ENCODE measurements at places on chromosomes 2 and 18. TPM values are rescaled to one million over a fixed set of nuclear protein-coding genes. Genes with fewer than 3 reads are reported as not detected.

DNA sequence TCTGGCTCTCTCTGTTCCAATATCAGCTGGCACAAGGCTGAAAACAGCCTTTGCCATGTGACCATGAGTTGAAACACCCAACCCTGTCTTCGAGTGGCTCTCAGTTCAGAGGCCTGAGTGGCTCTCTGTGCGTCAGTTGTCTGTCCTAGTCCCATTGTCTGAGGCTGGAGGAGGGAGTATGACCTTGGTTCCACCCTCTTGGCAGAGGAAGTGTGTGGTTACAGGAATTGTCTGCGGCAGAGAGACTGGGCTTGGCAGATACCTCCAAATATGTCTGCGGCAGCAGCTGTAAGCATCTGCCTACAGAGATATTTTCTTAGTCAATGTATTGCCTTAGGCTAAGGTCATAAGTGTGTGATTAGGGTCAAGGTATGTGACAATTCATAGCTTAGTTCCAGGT, 32.6 kb downstream of the CNGA3 start:
- DNase-seq, result peak; percentile 84

DNA sequence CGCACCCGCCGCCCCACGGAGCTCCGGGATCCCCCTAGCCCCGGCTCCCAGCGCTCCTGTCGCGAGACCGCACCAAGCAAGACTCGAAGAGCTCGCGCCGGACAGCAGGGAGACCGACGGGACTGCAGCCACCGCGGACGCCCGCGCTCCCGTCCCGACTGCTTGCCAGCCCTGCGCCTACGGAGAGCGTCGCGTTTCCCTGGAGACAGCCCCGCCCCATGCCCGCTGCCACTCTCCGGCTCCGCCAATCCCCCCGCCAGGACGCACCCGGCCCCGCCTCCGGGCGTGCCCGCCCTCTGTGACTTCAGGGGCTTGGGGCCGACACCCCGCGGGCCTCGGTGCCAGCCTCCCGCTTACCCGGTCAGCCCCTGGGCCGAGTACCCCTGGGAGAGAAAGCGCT, at the start of gene ANKMY1:
TSS of gene ANKMY1 (minus strand) at position 181 of the 400 bp plus-strand sequence. CDS start 653 bp downstream, outside the sequence.
- DNase-seq, result peak; percentile 77

Gene LOXHD1
- total RNA-seq, result not detected

DNA sequence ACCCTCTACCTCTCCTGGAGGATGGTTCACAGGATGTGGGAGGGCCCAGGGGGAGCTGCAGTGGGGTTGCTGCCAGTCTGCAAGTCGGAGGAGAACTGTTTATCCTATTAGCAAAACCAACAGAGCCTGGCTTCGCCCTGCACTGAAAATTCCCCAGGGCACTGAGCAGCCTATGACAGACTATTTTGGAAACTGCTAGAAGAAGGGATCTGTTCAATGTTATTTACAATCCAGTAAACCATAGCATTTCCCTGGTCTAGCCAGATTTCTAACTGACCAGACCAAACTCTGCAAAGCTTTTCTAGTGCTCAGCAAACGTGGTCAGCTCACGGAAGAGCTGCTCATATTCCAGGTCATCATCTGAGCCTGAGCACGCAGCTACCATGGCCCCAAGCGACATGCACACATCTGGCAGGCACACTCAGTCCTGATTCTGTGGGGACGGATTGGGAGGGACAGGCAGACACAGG, 64.8 kb upstream of the PID1 start:
- no peak for DNase-seq

Gene ZNF397
- 26.5 TPM for total RNA-seq

DNA sequence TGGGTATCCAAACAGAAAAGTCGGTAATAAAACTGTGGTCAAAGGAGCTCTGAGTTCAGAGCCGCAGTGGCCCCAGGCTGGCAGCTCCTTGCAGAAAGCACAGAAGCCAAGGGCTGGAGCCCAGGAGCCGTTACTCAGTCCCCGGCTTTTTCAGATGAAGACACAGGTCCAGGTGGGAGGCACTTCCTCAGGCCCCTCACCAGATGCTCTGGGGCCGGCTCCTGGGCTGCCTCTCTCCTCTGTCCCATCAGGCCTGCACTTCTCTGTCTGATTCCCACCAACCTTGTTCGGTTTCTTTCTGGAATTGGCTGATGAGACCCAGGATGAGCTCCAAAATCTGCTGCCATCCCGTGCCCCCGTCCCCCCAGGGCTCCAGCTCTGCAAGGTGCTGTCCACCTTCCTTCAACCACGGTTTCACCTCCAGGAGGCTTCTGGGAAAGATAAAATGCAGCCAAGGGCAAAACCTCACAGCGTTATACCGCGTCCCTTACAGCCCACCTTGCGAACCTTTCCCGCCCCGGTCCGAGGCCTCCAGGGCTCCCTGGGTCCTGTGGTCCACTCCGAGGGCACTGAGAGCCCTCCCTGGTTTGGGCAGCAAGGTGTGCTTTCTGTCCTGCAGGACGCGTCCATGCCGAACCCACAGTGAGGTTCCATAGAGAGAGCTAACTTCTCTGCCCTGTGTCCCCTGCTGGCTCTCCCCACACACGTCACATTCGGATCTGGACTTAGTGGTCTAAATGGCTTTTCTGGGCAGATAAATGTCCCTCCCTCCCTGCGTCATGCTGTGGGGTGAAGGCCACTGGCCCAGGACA, 102.9 kb downstream of the TPO start:
- DNase-seq, result no peak

Gene RPRM
- not detected for total RNA-seq

Gene CCDC148
- 0.51 TPM for total RNA-seq

GRCh38 chr18:31219395-31219794, 56.7 kb upstream of the DSC1 start:
- no peak for DNase-seq

DNA sequence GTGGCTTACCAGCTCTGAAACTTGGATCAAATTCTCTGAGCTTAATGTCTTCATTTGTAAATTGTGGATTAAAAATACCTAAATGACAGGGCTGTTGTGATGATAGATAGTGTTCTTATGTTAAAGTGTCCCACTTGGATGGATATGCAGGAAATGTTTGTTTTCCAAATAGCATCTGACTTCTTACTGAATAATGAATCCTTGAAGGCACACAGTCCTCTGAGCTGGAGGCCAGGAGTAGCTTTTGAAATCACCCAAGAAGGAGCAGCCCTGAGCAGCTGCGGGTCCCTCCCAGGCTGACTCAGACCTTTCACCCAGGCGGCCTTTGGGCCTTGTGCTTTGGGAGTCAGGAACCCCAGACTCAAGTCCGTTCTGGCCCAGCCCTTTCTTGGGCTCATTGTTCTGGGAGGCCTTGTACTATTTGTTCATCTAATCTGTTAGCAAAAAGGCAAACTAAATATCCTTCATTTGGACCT, 173.0 kb upstream of the GATA6 start:
- peak; percentile 35 for DNase-seq

DNA sequence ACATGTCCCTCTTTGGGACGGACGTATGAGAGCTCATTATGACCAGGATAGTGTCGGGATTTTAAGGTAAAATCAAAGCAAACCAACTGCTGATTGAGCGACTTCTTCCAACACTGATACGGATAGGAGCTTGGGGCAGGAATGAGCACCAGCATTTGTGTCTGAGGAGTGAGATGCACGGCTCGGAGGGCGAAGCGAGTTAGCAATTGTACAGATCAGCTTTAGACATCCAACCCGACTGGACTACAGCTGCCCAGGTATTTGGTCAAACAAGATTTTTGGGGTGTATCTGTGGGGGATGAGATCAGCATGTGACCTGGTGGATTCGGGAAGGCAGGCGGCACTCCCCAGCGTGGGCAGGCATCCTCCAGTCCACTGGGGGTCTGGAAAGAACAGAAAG, 76.1 kb downstream of the NDUFA10 start:
- no peak for DNase-seq

DNA sequence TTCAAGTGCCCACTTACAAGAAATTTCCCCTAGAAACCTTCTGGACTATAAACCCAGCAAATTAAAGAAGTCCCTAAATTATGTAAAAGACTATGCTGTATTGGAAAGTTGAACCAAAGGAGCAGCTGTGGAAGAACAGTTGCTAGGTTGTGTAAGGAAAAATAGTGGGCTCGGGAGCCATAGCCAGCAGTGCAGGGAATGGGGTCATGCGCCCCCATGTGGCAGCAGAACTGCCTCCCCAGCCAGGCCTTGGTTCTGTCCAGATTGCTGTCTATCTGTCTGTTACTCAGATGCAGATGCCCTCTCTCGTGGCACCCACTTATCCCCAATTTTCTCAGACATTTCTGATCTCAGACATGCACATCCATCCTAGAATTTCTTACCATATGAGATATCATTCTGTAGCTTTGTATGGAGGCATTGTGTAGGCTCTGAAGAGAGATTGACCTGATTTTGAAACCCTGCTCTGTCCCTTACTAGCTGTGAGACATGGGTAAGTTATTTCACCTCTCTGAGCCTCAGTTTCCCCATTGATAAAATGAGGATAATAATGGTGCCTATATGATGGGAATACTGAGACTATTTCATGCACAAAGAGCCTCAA, 258.3 kb downstream of the SS18 start:
- DNase-seq, result peak; percentile 57

DNA sequence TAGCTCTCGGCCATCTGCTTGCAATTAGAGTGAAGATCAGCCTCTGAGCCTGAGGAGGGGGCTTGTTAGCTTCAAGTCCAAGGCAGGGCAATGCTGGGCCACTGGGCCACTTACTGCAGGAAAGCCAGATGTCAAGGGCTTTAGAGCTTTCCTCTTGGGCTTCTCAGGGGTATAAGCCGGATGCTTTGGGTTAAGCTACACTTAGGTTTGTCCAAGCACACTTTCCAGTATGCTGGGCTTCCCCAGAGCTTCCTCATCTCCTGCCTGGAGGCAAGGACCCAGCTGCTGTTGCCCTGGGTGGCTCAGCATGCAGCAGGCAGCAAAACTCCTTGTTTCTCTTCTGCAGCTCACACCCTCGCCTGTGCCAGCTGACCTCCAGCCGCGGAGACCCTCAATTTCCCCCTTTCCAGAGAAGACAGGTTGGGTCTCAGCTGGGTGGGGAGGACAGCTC, 29.0 kb upstream of the ATOH8 start:
- DNase-seq, result no peak

DNA sequence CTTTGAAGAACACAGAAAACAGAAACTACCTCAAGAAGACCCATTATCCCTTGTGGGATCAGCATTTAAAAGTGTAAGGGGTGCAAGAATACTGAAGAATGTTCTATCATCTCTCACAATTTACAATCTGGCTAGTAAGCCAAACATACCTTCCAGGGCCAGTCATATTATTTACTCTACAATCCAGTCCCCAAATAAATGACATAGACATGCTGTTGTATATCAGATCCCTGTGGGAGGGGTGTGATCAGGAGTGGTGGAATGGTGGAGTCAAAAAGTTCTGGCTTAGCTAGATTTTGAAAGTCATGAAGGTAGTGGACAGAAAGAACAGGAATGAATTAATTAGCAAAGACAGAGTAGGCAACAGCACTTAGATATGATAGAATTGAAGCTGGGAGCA, 1.8 kb upstream of the ITPRID2 start:
- DNase-seq, result no peak

DNA sequence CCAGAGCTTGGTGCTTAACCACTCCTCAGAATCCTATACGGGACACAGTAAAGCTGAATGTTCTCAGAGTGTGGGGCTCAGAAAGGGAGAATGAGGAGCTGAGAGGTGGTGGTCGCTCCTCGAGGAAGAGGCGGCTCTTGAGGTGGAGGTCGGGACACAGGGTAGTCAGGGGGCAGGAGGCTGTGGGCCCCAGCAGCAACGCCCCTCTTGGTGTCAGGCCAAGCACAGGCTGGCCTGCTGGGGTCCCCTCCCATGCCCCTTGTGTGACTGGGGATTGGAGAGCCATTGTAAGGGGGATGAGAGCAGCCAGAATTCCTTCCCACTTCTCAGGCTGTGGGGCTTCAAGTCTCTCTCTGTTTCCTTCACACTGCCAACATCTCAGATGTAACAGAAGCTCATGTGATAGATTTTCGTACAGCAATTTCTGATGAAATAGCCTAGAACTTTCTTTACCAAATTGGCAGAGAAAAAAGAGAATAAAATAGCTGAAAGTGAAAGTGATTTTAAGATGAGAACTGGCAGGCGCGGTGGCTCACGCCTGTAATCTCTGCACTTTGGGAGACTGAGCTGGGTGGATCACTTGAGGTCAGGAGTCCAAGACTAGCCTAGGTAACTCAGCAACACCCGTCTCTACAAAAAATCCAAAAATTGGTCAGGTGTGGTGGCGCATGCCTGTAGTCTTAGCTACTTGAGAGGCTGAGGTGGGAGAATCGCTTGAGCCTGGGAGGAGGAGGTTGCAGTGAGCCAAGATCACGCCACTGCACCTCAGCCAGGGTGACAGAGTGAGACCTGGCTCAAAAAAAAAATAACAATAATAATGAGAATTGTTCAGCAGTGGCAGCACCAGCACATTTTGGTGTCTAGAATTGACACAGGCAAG, 61.1 kb upstream of the RPL31 start:
- no peak for DNase-seq

- no peak for DNase-seq
Measured at GRCh38 chr2:157424374-157424773, 19.5 kb downstream of the CYTIP start.

DNA sequence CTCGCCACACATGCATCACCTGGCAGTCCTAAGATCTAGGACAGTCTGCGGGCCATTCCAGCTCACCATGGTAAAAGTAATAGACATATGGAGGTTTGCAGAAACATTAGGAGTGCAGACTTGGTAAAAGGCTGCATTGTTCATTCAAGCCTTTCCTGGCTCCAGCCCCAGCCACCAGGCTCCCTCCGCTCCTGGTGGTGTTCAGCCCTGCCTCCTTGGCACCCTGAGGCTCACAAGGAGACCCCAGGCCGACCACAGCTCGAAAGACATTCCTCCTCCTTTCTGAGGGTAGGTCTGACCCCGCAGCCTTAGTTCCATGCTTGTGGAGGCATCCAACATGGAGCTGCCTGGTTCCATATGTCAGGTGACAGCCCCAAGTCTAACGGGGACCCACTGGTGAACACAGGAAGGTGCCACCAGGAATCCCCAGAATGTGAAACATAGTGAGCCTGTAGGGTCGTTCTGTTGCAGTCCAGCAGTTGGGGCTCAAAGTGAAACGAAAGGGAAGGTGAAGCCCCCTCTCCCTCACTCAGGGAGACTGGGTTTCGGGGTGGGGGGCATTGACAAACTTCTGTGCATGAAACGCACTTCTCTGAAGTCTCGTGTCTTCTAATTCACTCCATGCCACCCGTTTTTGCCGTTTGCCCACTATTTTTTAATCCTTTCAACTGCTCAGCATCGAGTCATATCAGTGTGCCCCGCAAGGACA, 5.0 kb upstream of the SP100 start:
- DNase-seq, result no peak

- DNase-seq, result no peak
Measured at GRCh38 chr18:13696961-13697360, 29.4 kb downstream of the FAM210A start.

Gene UGT1A5
- total RNA-seq, result not detected

DNA sequence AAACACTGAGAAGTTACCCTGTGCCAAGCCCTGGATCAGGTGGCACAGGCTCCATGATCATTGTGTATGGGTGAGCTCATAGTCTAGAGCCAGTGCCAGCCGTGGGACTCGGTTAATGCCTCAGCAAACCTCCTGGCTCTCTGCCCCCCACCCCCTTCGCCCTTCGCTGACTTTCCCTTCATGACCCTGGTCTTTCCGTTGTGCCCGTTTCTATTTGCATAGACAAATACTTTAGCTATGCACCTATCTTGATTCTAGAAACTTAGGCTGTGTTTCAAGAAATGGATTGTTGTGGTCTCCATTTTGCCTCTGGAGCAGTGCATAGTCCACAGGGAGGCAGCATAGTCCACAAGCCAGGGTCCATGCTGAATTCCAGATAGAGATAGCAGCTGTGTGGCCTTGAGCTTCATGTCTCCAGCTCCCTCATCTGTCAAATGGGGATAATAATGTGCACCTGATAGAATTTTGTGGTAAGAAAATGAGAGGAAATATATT, 44.8 kb upstream of the KDM3A start:
- peak; percentile 46 for DNase-seq

GRCh38 chr18:26004832-26005231, 85.6 kb downstream of the SS18 start:
- DNase-seq, result no peak
